ENCODE measurements at places on chromosomes 11 and 22.

- no peak for DNase-seq
These were observed 147.5 kb upstream of the B3GAT1 start for GRCh38 chr11:134559602-134559962.

DNA sequence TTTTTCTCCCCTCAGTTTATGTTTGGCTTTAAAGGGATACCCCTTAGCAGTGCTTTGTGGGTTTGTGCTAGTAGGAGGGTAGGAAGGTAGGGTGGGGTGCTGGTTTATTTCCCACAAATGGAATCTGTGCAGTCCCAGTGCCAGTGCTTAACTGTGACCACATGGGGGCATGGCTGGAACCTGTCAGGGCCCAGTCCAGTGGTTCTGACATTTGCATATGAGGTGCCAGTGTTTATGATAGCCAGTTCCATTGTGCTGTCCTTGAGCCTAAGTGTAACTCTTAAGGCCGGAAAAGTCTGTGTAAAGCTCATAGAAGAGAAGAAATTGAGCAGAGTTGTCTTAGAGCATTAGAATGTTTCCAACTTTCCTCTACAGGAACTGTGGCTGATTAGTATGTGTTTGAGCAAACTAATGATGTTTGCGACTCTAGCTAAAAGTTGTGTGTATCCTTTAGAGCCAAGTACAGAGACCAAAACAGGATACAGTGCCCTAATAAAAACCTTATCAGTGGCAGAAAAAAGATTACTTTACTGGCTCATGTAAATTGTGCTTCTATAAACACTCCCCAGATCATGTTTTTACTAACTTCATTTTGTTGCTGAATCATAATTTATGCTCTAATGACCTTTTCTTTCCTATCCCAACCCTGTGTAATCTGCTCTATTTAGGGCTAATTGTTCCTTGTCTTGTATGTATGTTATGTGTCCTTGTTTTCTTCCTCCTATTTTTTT, 38.1 kb downstream of the DIXDC1 start:
- DNase-seq: no peak

GRCh38 chr11:62546244-62546928, at the start of gene AHNAK:
TSS of gene AHNAK (minus strand) at chr11:62546806. CDS start at chr11:62536098, 10,708 bp downstream.
- DNase-seq: no peak

DNA sequence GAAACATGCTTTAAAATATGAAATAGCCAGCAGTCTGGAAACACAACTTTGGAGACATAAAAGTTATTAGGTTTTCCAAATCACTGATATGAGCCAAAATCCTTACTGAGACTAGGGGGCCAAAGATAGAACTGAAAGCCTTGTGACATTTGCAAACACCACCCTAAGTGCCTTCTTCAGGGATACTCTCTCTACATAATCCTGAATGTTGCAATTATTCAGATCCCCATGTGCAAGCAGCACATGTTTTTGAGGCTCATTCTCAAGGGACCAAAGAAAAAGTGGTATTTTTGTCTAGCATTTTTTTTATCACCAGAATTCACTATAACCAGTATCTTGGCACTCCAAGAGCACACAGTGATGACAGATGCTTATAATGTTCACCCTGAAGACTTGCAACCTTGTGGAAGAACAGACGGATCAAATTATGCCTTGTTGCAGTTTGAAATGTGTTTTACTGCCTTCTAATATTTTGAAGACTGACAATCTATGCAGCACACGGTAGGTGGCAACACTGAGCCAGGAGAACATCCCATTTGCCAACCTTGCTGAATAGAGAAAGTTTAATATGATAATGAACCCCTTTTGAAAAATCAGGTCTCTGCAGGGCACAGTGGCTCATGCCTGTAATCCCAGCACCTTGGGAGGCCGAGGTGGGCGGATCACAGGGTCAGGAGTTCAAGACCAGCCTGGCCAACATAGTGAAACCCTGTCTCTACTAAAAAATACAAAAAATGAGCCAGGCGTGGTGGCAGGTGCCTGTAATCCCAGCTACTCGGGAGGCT, 78.5 kb downstream of the PLEKHA7 start:
- no peak for DNase-seq

DNA sequence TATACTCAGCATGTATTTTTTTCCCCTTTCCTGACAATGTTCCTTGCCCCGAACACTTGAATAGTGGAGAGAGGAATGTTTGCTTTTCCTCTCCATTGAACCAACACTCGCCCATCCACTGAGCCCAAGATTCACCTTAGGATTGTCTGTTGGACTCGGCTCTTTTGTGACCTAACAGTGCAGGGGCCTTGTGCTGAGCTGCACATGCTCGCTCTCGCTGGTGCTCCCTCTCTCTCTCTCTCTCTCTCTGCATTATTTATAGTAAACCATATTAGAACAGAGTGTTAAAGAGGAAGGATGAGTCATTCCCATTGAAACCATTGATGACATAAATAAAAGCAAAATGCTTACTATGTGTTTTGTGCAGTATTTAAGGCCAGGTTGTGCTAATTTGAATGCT, 20.7 kb downstream of the ZBTB16 start:
- no peak for DNase-seq

DNA sequence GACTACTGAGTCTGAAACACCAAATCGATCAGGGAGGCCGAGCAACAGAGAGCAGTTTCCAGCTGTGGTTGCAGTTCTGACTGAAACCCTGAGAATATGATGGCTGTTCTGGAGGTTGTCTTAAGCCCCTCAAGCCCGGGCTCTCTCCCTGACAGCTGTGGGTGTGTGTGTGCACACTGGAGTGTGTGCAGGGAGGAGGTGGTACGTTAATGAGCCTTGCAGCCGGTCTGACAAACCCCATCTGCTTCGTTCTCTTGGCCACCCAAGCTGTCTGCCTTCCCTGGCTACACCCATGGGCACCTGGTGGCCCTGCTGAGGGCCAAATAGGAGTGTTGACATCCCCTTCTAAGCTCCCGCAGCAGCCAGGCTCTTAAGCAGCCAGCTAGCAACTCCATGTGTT, 189.8 kb downstream of the KIRREL3 start:
- no peak for DNase-seq

All from NCI-H2081 treated with DMSO at 0.1 percent for 48 hours (cell line).